ENCODE measurements at places on chromosomes 2 and 18.
A peak's percentile ranks its signal among the peaks of the same experiment; 100 is the strongest.

GRCh38 chr2:151802315-151802714, 25.9 kb downstream of the ARL5A start:
- no peak for DNase-seq

DNA sequence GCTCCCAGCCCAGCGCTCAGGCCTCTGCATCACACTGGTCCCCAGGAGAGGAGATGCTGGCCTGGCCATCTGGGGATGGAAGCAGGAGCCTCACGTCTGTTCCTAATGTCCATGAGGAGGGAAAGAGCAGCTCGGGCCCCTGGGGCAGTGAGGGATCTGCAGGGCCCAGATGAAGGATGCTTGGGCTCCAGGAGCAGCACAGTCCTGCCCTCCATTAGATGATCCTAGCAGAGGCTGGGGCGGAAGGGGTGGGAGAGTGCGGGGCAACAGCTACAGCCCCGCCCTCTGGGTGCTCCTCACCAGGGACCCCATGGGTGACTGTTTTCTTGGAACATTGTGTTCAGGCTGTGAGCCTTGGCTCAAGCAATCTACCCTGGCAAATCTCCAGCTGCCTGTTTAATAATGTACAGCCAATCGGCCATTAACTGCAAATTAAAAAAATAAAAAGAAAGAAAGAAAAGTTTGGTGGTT, 49.7 kb downstream of the TNS1 start:
- peak; percentile 62 for DNase-seq

GRCh38 chr2:98711506-98711905, 19.4 kb downstream of the MGAT4A start:
- no peak for DNase-seq

GRCh38 chr2:198052741-198053140, 248.3 kb downstream of the PLCL1 start:
- DNase-seq, result no peak

DNA sequence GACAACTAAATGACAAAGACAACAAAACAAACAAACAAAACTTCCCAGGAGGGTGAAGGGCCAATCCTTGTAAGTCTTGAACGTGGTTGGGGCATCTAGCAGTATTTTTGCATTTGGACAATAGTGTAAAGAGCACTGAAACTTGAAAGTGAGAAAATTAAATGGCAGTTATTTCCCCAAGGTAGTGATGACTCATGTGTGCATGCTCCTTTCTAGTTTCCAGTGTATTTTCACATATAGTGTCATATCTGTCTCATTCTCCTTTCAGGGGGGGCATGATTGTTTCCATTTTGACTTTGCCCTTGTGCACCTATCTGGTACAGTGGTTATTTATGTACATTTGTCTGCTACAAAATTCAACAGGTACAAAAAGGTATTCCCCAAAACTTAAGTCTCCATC, 39.5 kb downstream of the CERS6 start:
- DNase-seq, result no peak

DNA sequence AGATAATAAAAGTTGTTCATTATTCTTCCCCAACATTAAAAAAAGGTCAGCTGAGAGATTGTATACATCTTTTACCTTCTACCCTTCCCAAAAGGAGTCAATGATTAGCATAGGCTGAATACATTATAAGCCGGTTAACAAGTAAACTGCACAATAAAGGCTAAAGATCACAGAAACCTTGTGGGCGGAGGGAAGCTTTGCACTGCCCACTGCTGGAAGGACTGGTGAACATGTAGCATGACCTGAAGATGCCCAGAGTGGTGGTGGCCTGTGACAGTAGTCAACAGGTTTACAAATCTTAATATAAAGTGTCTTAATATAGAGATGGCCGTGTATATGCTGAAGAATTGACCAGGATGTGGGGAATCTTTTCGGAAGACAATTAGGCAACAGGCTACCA, 35.6 kb downstream of the ARL5A start:
- DNase-seq, result no peak

DNA sequence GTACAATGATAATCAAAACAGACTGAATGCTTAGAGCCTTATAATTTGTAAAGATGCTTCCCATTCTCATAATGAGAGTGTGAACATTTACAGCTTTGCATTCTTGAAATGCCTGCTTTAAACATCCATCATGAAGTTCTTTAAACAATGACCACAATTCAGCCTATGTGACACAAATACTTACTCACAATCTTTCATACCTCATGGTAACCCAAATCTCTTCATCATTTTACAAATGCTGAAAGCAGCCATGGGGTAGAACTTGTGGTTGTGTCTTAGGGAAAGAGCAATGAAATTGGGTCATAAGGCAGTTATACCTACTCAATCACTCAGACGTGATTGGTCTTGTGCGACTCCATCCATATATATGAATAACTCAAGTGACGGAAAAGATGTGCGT, 140.7 kb downstream of the RND3 start:
- DNase-seq, result no peak

- no peak for DNase-seq
These were observed 453.8 kb downstream of the CDH2 start for GRCh38 chr18:27723168-27723567.

- no peak for DNase-seq
These were observed 291.4 kb upstream of the POU3F3 start for GRCh38 chr2:104562537-104562936.

DNA sequence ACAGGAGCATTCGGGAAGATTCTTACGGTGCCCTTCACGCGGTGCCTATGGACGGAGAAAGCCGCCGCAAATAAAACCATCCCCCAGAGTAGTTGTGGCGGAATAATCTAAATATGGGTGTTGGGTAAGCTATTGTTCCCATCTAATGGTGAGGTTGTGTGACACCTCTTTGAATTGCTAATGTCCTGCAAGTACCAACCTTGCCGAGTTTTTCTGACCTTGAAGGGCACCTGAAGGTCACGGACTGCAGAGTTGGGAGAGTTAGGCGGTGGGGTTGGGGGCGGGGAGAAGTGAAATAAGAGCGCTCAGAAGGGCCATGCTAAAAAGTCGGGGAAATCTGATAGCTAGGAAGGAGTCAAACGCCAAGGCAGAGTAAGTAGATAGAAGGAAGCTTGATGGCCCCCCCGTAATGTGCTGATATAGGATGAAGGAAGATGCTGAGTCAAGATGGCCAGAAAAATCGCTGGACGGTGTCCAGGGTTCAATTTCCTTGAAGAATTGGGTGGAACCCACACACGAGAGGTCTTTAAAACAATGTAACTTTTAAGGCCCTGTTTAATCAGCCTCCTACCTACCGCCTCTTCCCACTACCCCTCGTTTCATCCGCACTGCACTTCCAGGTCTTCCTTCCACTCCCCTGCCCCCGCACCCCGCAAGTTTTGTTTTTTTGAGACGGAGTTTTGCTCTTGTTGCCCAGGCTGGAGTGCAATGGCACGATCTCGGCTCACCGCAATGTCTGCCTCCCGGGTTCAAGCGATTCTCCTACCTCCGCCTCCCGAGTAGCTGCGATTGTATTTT, 600 bp downstream of the KATNAL2 start:
- DNase-seq, result peak; percentile 38

DNA sequence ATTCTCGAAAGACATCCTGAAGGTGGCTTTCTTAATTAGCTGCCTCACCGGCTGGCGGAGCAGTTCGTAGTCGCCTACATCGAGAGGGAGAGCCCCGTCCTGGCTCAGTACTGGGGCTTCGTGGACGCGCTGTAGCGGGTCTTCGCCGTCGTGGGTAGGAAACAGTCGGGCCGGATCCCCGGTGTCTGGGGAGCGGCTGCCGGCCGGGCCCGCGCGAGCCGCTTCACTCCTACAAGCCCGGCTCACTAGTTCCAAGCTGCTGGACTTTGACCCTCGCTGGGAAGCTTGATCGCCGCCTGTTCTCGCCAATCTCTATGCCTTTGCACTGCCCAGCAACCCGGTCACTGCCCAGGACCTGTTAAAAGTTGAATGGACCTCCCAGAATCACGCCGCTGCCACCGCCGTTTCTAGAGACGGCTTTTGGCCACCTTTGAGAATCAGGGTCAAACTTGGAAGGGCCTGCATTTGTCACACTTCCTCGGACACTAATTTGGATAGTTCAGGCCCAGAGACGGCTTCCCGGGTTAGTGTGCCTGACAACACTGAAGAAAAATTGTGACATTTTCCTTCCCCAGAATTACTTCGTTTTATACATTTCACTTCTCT, 41.4 kb upstream of the AKAIN1 start:
- DNase-seq, result peak; percentile 35

GRCh38 chr2:44786045-44786816, 155.3 kb upstream of the SIX3 start:
- DNase-seq, result no peak

DNA sequence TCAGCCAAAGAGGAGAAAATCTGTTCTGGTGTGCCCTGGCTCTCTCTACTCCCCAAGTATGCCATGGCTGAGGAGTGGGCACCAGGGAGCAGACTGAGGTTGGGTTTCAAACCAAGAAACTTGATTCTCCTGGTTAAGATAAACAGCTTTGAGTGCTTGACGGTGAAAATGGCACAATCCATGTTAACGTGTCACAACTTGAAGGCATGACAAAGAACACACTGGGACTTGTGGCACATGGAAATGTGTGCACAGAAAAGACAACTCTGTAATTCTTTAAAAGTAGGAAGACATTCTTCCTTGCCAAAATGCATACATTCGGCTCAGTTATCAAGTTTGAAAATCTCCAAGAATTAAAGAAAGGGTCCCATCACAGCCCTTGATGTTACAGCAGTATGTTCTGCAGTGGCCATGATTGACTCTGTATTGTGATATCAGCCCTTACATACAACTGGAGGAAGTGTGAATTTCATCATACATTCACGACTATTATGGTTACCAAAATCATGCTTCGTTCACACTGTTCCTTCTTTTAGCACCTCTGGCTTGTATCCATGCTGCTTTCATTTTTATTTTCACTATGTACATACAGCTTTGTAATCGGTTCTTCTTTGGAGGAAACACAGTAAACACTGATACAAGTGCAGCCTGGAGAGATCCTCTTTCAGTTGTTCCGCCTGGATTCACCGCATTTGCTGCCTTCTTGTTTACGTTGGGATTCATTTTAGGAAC, 15.6 kb upstream of the ACTG2 start:
- DNase-seq, result no peak

DNA sequence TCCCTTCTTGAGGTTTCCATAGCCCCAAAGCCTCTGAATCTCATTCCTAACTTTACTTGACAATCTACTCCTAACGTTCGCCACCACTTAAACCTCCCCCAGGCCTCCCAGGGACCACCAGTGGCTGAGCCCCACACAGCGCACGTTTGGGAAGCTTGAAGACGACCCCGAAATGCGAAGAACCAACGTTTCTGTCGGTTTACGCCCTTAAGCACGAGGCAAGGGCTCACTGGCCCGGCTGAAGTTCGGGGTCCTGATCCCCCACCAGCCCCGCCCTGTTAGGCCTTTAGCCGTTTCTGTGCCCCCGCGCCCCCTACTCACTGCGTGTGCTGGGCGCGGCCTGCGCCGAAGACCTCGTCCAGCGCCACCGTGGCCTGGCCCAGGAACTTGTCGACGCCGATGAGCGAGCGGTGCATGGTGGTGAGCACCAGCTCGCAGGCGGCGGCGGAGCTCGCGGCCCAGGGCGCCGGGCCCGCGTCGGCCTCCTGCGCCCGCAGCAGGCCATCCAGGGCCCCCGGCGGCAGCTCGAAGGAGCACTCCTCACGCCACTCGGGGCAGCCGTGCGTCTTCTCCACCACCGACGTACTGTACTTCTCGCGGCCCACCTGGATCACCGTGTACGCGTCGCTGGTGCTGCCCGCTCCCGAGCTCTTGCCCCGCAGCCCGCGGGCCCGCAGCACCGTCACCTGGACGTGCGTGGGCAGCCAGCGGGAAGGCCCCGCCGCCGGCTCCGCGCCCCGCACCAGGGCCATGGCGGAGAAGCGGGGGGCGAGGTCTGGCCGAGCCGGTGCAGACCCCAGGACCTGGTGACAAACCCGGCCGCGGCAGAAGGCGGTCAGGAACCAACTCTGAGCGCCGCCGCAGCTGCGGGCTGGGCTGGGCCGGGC, 479 bp downstream of the RAB11FIP5 start:
- peak; percentile 60 for DNase-seq

DNA sequence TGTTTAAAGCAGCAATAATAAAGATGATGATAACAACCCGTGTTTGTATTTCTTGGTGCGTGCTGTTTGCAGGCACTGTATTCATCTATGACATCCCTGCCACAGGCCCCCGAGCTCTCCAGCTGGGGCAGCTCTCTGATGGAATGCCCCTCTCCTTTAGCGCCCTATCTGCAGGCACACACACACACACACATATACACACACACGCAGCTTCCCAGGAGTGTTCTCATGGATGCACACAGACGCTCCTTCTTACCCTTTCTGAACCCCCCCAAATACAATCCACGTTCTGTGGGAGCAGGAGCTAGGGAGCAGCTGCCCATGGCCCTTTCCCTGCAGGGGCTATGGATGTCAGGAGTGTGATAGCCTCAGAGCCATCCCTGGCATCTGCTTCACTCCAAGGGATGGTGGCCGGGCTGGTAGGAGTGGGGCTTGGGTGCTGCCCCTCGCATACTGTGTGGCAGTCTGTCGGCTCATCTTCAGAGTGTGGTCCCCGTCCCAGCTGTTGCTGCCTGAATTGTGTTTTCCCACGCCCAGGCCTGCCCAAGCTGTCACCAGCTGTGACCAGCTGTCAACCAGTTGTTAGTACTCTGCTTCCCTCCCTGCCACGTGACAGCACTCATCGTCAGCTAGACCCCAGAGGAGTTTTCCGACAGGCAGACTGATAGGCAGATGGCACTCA, 50.8 kb upstream of the MYCN start:
- DNase-seq, result no peak

DNA sequence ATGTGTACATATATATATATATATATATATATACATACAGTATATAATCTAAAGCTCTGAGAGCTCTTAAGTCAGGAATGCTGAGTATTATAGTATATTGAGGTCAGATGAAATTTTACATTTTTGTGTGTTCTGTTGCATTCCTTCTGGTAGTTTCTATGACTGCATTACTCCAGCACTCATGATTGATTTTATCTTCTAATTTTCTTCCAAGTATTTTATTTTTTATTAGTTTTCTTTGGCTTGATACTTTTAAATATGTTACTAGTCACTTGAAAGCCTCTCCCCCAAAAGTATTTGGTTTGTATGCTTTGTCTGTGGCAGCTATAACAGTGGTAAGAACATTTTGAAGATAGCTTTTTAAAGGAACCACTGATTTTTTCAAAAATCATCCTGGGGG, 25.0 kb downstream of the METTL21A start:
- no peak for DNase-seq

DNA sequence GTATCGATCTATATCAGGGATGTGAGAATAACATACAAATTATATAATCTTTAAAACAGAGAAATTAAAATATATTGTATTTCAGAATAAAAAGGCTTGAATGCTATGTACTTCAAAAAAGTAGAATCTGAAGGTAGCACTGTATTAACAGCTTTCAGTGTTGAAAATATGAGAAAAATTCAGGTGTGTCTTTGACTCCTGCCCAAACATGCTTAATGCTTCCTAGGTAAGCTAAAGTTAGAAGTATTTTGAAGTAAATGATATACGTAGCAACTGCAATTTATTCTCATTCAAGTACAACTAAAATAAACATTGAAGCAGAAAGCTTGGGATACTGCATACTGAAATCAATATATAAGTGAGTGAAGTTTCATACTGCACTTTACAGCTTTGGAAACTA, 1082.0 kb upstream of the ACVR2A start:
- no peak for DNase-seq

GRCh38 chr2:241475267-241475666, 33.1 kb downstream of the STK25 start:
- DNase-seq, result no peak

- DNase-seq, result no peak
These were observed 40.6 kb upstream of the ST3GAL5 start for GRCh38 chr2:85929096-85930050.

GRCh38 chr2:45494275-45494977, 116.6 kb downstream of the SRBD1 start:
- DNase-seq, result no peak

GRCh38 chr18:45212181-45213039, 402.9 kb upstream of the SLC14A2 start:
- DNase-seq, result peak; percentile 89

- DNase-seq, result no peak
These were observed 8.0 kb upstream of the SFTPB start for GRCh38 chr2:85675866-85676548.

Measured in ovary (tissue), 10 donors.